Hippocampal formation (tissue), 2 donors: ENCODE measurements at places on chromosomes 11 and 22.

DNA sequence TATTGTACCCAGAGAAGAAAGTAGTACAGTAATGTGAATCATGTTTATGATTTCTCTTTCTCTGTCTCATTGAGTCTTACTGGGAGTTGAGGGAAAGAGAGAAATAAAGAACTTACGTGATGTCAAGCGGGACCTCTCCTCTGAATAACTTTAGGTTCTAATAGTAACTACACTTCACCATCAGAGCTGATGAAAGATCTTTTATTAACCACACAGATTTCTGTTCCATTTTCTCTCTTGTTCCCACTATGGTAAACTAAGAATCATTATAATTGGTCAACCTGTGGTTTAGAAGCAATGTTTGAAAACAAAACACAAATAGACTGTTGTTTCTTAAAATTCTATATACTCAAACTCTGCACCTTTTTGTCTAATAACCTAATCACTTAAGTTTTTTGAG is 142.3 kb downstream of the ELP4 start:
- no peak for DNase-seq

GRCh38 chr11:105202844-105203548 is 63.4 kb upstream of the CARD18 start:
- DNase-seq, result no peak

DNA sequence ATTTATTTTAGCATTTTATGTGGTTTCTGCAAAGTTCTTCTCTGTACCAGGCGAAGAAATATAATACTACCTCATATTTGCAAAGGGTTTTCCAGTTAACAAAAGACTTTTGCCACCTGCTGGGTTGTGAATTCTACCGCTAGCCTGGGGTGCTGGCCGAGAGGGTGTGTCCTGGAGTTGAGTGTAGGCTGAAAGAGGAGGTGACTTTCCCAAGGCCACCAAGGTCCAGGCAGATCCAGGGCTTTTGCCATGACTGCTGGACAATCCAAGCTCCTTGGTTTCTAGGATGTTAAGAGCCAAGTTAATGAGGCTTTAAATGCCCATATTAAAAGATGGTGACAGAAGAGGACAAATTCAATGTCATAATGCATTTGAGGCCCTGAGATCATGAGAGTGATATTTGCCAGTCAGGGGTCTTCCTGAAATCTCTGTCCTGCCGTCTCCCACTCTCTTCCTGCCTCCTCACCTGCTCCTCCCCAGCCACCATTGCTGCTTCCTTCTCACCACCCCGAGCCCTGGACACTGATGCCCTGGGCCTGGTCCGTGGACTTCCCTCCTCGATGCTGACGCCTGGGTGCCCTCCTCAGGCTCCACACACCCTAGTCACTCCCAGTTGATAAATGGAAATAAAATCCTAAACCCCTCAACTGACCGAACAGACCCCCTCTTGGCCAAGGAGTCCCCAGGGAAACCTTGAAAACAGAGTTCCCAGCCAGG is 825.6 kb downstream of the TBC1D22A start:
- DNase-seq, result no peak

DNA sequence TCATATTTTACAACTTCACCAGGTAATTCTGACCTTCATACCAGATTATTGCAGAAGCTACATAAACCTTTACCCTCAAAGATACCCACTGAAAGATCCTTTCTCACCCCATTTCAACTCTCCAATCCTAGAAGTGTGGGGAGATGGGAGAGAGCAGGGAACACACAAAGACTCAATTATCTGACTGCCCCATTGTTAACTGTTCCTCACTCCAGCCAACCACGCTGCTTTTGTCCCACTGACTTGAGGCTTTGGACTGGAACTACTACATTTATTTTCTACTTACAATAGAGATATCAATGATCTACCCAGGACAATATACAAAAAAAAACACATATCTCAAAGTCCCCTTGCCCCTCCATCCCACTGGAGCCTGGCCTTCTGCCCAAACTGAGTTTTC is 44.7 kb upstream of the SLN start:
- DNase-seq, result peak; percentile 10

DNA sequence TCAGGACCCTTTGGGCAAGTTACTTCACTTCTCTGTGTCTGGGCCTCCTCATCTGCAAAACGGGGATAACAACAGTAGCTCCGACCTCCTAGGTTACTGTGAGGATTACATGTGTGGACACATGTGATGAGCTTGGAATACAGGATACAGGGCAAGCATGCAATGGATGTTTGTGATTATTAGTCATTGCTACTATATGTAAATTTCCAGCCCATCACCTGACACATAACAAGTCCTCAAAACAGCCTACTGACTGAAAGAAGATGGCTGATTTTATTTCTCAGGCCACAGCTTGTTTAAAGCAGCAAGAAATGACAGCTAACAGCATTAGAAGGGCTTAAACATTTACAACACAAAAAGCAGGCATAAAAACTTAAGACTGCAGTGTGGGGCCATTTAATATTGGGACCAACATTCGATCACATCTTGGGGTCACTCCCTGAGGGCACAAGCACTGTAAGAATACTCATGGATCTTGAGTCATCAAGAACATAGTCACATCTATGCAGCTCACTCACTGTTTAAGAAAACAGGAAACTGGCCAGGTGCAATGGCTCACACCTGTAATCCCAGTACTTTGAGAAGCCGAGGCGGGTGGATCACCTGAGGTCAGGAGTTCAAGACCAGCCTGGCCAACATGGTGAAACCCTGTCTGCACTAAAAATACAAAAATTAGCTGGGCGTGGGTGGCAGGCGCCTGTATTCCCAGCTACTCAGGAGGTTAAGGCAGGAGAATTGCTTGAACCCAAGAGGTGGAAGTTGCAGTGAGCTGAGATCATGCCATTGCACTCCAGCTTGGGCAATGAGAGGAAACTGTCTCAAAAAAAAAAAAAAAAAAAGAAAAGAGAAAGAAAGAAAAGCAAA is 49.5 kb downstream of the ABTB2 start:
- no peak for DNase-seq

GRCh38 chr22:42682113-42682851 is 33.1 kb upstream of the CYB5R3 start:
- DNase-seq, result no peak
